ENCODE measurements at places on chromosomes 3 and 15. TPM values are rescaled to one million over a fixed set of nuclear protein-coding genes. Genes with fewer than 3 reads are reported as not detected.

AMIGO3 gene
- not detected for total RNA-seq

SYNM gene
- 1.7 TPM for total RNA-seq

CEP97 gene
- total RNA-seq = 16.2 TPM

RTP3 gene
- total RNA-seq = not detected

ARPP21 gene
- not detected for total RNA-seq

ADPGK gene
- total RNA-seq = 69.8 TPM

PLA2G4E gene
- not detected for total RNA-seq

BLOC1S6 gene
- 88.2 TPM for total RNA-seq

MINAR1 gene
- total RNA-seq = 0.17 TPM

COLQ gene
- not detected for total RNA-seq

SH3GL3 gene
- 0.35 TPM for total RNA-seq

WDR72 gene
- 11.8 TPM for total RNA-seq

IMPG2 gene
- 0.35 TPM for total RNA-seq

ASB14 gene
- total RNA-seq = not detected

LMAN1L gene
- total RNA-seq = not detected

PRSS50 gene
- total RNA-seq = not detected

Measured in renal cortical epithelial cell (primary cell).